Left lobe of liver (tissue), 2 donors: ENCODE measurements at places on chromosomes 5 and 9.

- DNase-seq = no peak
These were observed 6.1 kb upstream of the IER5L start for GRCh38 chr9:129184219-129184524.

DNA sequence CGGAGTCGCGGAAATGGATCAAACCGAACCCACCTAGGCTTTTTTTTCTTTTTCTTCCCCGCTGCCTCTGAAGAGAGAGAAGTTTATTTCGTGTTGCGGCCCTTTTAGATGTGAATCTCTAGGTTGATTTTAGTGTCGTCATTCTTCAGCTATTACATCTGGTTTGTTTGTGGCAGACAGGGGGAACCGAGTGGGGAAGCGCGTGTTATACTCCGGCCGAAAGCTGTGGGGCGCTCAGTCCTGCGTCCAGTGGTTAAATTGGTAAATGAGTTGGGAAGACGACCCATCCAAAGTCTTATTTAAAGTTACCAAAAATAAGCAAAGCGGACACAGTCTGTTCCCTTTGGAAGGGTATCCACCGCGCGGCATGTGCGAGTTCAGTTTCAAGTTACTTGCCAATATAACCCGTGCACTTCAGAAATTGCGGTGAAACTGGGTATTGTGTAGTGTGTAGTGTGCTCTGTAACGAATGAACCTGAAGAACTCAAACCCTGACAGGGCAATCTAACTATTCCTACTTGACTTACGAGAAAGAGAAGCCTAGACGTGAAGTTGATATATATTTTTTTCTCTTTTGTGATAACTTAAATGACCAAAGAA, 1.3 kb downstream of the MAN2A1 start:
- DNase-seq = peak; percentile 82

- DNase-seq = no peak
These were observed 36.5 kb upstream of the RAD23B start for GRCh38 chr9:107246259-107247254.

DNA sequence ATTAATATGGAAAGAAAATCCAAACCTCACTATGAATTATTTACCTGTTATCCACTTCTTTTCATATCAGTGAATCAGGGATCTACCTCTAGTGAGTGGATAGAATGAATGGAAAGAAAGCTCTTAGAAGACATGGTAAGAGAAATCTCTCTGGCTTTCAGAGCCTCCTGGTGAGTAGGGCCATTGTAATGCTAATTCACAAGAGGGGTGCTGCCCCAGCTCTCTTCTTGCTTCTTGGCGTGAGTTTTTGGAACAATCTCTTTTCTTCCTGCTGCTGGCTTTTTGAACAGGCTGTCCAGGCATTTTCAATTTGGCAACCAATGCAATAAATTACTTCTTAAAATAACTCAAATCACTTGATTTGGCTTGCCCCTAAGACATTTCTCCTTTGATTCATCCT, 49.9 kb upstream of the KCNN2 start:
- no peak for DNase-seq

- no peak for DNase-seq
These were observed 171.2 kb upstream of the KIF2A start for GRCh38 chr5:62134811-62135210.

DNA sequence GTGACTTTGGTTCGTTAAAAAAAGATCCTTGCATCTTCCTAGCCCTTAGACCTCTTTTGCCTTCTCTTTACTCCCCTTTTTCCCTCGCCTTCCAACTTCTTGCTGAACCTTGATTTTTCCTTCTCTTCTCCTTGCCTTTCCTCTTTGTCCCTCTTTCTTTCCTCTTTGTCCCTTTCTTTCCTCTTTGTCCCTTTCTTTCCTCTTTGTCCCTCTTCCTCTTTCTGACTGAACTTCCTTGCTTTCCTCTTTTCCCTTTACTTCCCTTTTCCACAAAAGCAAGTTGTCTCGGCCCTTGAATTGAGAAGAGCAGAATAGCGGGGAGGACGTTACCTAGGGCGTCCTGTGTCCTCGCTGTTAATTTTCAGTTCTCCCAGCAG, 1.4 kb upstream of the MLLT3 start:
- DNase-seq = no peak

DNA sequence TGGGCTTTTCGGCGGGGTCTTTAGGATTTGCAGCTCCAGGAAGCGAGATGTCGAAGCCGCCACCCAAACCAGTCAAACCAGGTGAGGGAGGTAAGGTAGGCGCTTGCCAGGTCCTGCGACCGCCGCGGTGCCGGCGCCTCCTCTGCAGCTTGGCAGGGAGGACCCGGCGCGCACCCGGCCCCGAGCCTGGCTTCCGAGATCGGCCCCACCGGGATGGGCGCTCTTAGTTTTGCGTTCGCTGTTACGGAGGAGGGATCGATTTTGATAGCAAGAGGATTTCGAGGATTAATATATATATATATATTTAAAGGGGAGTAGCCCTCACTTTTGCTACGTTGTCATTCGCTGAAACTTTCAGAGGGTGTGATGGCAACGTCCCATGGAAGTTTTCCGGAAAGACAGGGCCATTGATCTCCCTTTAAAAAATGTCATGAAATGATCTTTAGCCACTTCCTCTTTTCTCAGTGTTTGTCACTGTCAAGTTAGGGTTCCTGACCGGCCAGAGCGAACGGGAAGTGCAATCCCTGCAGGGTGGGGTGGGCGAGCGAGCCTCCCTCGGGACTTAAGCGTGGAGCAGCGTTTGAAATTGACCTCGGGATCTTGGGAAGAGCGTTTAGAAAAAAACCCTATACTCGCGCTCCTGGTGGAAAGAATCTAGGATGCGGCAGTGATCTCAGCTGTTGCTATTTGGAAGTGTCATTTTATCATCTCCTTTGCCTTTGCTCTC, 495 bp downstream of the OSTF1 start:
- DNase-seq = peak; percentile 65

GRCh38 chr9:112887381-112887780, 3.3 kb downstream of the SLC46A2 start:
- DNase-seq = no peak

GRCh38 chr5:42148813-42149212, 223.7 kb downstream of the FBXO4 start:
- DNase-seq = no peak

- no peak for DNase-seq
These were observed 138.0 kb upstream of the KCNN2 start for GRCh38 chr5:114223866-114224265.

DNA sequence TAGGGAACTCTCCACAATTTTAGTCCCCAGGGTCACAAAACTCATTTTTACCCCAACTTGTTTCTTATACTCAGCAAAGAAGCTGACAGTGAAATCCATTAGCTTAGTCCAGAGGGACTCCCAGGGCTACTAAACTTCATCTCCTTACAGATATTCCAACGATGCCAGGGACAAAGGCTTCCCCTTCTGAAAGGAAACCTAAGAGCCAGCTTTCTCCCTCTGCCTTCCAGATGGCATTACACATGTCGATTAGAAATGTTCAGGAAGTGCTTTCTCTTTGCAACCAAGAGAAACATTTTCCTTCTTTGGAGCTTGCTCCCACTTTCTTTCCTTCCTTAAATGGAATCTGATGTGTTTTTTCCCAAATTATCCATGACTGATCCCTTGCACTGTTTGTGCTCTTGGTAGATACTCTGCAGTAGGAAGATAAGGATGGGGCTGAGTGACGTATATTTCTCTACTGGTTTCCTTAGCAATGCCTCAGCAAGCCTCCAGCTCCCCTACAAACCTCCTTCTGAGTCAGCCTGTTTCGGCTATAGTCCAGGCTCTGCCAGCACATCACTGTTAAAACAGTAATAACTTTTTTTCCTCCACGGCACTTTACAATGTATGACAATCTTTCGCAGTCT, 43.0 kb upstream of the HTR4 start:
- no peak for DNase-seq

GRCh38 chr5:97458851-97459250, 275.8 kb upstream of the RIOK2 start:
- DNase-seq = no peak

- no peak for DNase-seq
These were observed 22.4 kb upstream of the ASTN2 start for GRCh38 chr9:117437283-117437682.

DNA sequence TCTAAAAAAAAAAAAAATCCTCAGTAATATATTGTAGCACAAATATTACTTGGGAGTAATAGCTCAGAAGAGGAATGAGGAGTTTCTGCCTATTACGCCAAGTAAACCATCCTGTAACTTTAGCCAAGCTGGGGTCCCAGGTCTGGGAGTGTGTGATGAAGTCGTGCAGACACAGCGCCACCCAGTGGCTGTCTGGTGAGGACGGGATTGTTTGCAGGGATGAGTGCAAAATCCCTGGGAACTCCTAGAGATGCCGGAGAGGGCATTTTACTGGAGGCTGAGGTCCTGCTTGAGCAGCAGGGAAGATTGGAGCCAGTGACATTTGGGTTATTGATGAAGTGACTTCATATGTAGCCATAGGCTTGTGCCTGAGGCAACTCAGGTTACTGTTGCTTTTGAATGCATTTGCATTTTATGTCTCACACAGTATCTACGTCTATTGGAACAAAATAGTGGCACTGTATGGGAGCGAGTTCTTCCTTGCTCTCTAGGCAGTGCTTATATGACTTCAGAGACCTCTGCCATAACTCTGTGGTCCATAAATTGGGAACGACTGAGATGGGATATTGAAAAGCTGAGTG, 72.8 kb downstream of the PSAT1 start:
- DNase-seq = peak; percentile 71

- DNase-seq = no peak
These were observed 22.4 kb upstream of the SLC6A3 start for GRCh38 chr5:1467341-1468246.

GRCh38 chr9:76161541-76161940, 232.7 kb downstream of the RFK start:
- no peak for DNase-seq
